ENCODE measurements at places on chromosomes 12 and 14. TPM values are rescaled to one million over a fixed set of nuclear protein-coding genes. Genes with fewer than 3 reads are reported as not detected.
A peak's percentile ranks its signal among the peaks of the same experiment; 100 is the strongest.

NKX2-1 gene
- 0.33 TPM for total RNA-seq

ADAM21 gene
- total RNA-seq = 0.40 TPM

TSPAN8 gene
- 7.9 TPM for total RNA-seq

PIP4P1 gene
- total RNA-seq = 41.7 TPM

GTF2A1 gene
- total RNA-seq = 58.7 TPM

BATF gene
- total RNA-seq = 1.7 TPM

DNA sequence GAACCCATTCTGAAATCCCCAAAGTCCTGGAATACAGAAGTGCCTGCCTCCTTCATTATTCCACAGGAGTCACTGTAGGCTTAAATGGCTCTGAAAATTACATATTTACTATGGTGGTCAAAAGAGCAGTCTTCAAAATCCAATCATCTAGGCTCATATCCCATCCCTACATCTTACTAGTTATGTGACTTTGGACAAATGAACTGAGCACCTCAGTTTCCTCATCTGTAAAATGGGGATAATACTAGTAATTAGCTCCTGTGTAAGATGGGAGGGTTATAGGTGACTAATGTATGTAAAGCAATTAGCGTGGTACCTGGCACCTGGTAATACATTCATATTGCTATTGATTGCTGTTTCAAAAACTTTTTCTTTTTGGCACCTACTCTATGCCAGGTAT, 243.6 kb downstream of the CHST11 start:
- no peak for DNase-seq

- no peak for DNase-seq
Observed at GRCh38 chr14:50798048-50798421, 32.9 kb downstream of the NIN start.

- no peak for DNase-seq
Observed at GRCh38 chr12:14258575-14258940, 106.9 kb upstream of the ATF7IP start.

GRCh38 chr14:30283822-30284446, 275.0 kb upstream of the G2E3 start:
- DNase-seq = peak; percentile 32

DNA sequence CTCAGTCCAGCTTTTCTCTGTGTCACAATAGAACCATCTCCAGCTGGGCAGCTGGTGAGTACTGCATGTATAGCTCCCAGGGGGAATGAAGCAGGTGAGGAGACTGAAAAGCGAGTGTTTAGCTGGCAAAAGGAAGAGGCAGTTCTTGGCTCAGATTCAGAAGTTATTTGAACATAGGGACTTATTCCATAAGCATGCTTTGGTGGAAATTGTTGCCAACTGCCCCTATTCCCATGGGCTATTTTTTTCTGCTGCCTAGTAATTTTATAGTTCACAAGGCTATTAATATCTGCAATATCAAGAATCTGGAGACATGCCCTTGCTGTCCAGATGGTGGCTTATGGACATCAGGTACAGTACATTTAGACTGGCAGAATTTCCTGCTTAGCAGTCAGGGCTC, 1112.7 kb downstream of the LRFN5 start:
- no peak for DNase-seq

DNA sequence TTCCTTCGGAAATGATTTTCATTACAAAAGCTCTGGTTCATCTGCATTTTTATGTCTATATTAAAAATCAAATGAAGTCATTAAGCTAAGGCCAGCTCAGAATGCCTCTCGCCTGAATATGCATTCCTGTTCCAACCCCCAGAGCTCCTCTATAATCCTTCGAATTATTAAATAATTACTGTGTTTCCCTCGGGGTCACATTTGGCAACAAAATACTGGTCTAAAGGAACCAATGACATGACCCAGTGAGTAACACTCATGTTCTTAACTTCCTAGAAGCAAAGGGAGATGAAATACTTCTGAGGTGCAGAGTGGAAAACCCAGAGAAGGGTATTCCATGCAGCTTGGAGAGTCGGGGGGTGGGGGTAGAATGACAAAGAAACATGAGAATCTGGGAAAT, 68.3 kb downstream of the FOXN3 start:
- DNase-seq = no peak

DNA sequence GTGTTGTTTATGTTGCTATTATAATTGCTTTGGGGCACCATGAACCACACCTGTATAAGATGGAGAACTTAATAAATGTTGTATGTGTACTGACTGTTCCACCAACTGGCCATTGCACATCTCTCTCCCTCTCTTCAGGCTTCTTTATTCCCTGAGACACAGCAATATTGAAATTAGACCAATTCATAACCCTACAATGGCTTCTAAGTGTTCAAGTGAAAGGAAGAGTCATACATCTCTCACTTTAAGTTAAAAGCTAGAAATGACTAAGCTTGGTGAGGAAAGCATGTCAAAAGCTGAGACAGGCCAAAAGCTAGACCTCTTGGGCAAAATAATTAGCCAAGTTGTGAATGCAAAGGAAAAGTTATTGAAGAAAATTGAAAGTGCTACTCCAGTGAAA, 373.3 kb downstream of the RGS6 start:
- no peak for DNase-seq

DNA sequence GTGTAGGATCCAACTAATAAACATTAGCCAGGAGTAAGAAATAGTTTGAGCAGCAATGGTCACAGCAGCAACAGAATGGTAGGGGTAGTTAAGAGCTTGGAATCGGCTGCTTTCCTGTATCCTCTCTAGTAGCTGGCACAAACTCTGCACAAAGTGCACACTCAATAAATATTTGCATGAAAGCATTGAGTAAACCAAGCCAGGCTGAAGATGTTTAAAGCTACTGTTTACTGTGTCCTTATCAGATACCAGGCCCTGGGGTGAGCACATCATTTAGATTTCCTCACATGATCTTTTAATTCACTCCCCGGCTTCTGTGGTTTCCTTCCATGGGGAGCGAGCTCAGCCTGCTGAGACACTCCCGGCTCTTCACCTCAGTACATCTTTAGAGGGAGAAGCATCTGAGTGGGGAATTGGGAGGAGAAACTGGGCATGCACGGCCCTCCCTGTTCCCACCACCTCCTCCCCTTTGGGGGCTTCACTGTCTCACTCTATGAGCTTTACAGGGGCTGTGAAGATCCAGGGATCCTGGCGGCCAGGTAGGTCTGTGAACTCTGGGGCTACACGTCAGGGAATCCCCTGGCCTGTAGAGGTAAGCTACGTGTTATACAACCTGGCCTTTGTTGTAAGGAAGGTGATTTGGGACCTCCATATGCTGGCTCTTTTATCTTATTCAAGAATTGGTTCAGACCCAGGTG, 107.2 kb upstream of the VASH1 start:
- DNase-seq = no peak

DNA sequence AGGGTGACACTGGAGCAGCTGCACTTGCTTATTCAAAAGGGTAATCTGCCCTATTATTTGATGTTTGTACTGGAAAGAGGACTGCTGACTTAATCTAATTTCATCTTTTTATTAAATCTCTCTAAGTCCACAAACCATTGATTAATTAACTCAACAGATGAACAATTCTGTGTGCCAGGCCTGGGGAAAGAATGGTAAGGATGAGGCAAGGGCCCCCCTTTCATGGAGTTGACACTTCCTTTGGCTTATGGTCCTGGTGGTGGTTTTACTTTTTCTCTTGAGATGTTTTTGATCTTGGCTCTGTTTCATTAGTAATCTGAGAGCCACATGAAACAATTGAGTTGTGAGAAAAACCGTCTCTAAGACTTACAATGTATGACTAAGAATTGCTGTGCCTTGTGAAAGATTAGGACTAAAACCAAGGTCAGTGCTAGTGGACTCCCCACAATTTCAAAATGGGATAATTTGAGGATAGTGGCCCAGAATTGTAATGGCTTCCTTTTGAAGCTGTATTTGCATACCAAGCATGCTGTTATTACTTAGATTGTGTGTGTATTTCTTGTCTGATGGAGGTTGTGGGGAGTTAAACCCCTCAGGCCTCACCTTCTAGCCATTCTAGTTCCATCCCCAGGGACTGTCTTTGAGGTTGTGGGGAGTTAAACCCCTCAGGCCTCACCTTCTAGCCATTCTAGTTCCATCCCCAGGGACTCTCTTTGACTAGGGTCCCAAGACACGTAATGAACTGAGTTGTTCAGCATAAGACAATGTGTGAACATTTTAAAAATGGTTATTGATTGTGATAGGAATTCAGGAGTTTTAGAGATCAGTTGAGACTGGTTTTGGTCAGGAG, 52.5 kb upstream of the EVL start:
- no peak for DNase-seq

DNA sequence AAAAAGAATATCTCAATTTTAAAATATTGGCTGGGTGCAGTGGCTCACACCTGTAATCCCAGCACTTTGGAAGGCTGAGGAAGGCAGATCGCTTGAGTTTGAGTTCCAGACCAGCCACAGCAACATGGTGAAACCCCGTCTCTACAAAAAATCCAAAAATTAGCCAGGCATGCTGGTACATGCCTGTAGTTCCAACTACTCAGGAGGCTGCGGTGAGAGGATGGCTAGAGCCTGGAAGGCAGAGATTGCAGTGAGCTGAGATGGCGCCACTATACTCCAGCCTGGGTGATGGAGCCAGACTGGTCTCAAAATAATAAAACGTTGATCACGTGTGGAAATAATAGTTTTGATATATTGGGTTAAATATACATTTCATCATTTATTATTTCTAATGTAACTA, 5.7 kb downstream of the MTRFR start:
- DNase-seq = no peak

DNA sequence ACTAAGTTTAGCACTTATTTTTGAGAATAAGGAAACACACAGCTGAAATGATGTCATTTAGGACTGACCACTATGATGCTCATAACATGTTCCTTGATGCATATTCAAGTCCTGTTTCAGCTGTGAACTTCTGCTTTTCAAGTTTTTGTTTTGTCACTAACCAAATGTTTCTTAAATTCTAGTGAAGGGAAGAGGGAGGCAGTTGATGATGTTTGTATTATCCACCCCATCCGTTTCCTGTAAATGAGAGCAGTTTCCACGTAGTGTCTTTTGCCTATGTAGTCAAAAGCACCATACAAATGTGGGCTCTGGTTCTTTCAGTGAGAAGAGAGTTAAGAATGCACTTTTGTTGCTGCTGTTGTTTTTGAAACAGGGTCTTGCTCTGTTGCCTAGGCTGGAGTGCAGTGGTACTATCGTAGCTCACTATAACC, 491.8 kb downstream of the PCNX1 start:
- DNase-seq = no peak

GRCh38 chr12:93115646-93116045, 186.6 kb upstream of the EEA1 start:
- no peak for DNase-seq

GRCh38 chr12:25459541-25459951, 93.5 kb downstream of the LMNTD1 start:
- no peak for DNase-seq

- no peak for DNase-seq
Observed at GRCh38 chr12:122951406-122951805, 14.9 kb downstream of the ABCB9 start.

- DNase-seq = peak; percentile 45
Observed at GRCh38 chr14:57833323-57833722, 32.6 kb downstream of the SLC35F4 start.

GRCh38 chr12:68416826-68417225, 84.7 kb upstream of the MDM1 start:
- no peak for DNase-seq

GRCh38 chr14:105527381-105527825, 1.0 kb downstream of the TMEM121 start:
- DNase-seq = no peak

- DNase-seq = peak; percentile 60
Observed at GRCh38 chr12:12704593-12705230, 8.7 kb upstream of the GPR19 start.

DNA sequence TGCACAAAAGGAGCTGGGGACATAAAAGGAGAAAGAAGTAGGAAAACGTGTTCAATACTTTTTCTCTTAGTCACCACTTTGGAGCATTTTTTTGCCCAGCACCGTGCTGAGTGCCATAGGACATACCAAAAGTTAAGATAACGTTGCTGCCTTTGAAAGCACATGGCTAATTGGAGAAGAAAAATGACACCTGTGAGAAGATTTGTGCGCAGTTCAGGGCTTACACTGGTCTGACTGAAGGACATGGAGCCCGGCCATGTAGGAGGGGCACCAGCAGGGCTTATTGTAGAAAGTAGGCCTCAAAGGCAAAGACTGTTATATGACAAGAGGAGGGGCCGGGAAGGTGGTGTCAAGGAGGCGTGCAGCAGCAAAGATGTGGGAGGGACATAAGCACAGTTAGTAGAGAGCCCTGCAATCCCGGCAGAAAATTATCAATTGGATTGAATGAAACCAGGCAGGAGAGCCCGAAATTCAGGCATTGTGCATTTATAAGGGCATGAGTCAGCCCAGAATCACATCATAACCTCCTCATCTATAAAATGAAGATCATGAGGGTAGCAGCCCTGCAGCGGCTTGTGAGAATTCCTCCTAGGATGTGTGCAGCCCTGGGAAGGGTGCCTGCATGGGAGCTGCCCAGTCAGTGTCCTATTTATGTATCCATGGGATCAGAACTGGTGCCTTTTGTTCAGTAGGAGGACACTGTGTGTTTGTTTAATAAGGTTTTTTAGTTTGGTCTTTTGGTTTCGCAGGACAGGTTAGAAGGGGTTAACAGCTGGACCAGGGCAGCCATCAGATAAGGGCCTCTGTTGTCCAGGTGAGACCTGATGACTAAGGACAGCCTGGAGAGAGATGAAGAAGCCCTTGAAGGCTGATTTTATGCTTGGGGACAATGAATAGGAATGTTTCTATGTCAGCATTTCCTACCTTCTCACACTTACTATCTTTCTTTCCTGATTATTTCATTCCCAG, 122.4 kb downstream of the GPR135 start:
- DNase-seq = no peak

GRCh38 chr14:87838931-87839330, 154.1 kb downstream of the GALC start:
- DNase-seq = no peak

DNA sequence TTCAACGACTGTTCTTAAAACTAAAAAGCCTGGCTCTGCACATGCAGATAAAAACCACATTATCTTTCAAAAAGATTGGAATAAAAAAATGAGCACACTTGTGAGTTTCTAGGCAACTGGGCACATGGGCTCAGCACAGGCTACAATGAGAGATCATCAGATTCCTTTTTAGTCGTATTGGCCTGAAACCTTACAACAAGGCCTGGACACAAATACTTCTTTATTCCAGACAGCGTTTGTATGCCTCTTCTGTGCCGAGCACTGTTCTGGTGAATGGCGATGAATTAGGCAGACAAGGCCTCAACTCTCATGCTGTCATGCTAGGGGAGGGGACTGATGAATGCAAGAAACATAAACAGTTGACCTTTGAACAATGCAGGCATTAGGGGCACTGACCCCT, 463.0 kb downstream of the AACS start:
- peak; percentile 81 for DNase-seq

- DNase-seq = no peak
Observed at GRCh38 chr12:127079636-127080035, 1187.3 kb upstream of the TMEM132C start.
